Stimulated activated CD8-positive, alpha-beta memory T cell treated with anti-CD3 and anti-CD28 coated beads, Interleukin-2, amount 100 ng/mL, for 1 hour (primary cell): ENCODE measurements at places on chromosomes 12 and 14.

- no peak for DNase-seq
Observed at GRCh38 chr12:91982946-91983345, 162.7 kb downstream of the BTG1 start.

DNA sequence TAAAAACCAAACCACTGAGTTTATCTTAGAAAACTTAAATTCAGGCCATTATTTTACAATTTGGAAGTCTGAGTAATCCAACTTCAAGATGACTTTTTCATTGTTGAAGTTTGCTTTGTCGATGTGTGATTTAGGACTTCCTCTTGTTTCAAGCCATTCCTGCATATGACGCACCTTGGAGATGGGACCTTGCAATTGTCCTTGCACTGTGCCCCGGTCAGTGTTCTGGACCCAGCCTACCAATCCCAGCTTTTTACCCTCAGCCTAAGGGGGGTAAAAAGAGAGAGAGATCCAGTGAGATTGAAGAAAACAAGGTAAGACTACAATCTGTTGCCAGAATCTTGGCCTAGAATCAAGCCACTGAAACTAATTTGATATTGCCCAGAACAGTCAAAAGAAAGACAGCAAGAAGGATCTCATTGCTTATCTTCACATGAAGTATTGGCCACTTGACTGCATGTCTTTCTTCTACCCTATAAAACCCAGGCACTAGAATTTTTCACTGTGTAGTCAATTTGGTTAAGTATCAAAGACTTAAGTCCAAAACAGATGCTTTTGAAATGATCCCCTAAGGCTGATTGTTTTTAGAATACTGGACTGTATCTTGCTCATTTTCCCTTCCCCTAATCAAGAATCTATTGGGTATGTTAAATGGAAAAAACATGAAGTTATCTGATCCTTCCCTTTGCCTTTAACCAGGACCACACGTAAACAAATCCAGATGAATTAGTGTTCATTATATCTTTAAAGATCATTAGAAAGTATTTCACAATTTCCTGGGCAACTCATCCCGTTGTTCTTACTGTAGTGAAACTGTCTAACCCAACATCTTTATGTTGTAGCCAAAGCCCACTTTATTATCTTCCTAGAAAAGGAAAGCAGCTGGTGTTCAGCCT lies 2.4 kb upstream of the MLH3 start:
- no peak for DNase-seq

- DNase-seq, result no peak
Observed at GRCh38 chr12:84791444-84791843, 121.2 kb downstream of the SLC6A15 start.

DNA sequence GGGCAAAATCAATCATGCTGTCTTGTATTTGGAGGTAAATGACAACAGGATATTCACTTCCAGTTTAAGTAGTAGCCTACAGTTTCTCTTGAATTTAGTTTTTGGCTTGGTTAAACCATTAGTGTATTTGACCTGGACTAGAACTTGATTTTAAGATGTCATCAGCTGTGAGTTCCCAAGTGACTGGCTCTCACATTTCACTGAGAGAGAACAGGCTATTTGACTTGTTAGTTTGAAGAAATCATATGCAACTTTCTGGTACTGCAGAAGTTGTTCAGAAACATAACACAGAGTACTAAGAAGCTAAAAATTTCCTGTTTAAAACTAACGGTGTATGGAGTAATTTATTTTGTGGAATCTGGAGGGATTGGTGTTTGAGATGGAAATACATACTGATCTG lies 22.3 kb downstream of the MNAT1 start:
- DNase-seq, result no peak

- no peak for DNase-seq
Observed at GRCh38 chr14:74483321-74483720, 9.8 kb downstream of the NPC2 start.

GRCh38 chr12:108757856-108758255 lies 26.5 kb upstream of the CORO1C start:
- DNase-seq, result no peak

DNA sequence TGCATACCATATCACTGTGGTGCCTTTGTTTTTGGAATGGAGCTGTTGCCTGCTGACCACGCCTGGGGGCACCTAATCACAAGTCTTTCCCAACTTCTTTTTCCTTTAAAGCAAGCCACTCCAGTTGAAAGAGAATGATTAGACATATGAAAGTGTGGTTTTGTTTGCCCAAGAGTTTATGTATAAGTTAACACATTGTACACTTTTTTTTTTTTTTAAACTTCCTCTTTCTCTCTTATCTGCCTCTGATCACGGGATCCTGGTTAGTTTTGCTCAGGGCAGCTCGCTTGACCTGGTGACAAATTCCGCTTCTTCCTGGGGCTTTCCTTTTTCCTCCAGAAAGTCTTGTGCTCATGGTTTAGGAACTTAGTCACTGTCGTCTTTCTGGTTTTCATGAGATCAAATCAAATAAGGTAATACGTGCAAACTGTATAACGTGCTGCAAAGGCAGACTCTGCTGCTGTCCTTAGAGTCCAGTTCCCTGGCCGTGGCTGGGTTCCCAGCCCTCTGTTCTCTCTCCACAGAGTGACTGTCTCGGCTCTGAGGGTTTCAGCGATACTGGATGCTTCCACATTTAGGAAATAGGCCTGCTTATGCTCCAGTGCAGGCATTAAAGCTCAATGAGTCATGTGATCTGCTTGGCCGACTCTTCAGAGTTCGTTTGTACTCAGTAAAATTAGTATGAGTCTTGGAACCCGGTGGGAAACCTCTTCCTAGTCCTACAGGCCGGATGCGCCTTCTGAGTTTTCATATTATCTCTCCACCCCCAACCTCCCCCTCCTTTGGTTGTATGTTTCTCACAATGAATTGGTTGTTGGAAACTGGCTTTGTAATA lies 15.2 kb downstream of the RASSF3 start:
- DNase-seq, result no peak

- no peak for DNase-seq
Observed at GRCh38 chr12:80099259-80099658, at the start of gene OTOGL. Gene OTOGL (plus strand): TSS chr12:80099537. CDS start chr12:80209432, 109,895 bp downstream.

DNA sequence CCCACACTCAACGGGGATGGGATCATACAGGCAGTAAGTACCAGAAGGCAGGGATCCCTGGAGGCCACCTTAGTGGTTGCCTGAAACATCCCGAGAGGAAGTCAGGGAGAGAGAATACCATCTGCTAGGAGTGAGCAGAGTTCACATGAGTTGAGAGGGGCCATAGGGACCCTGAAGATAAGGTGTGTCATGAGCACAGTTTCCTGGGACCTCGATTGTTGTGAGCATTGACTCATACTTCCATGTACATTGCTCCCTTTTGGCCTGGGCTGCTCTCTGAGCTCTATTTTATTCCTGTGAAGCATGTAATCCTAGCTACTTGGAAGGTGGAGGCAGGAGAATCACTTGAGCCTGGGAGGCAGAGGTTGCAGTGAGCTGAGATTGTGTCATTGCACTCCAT lies 120.5 kb downstream of the TBC1D30 start:
- no peak for DNase-seq

DNA sequence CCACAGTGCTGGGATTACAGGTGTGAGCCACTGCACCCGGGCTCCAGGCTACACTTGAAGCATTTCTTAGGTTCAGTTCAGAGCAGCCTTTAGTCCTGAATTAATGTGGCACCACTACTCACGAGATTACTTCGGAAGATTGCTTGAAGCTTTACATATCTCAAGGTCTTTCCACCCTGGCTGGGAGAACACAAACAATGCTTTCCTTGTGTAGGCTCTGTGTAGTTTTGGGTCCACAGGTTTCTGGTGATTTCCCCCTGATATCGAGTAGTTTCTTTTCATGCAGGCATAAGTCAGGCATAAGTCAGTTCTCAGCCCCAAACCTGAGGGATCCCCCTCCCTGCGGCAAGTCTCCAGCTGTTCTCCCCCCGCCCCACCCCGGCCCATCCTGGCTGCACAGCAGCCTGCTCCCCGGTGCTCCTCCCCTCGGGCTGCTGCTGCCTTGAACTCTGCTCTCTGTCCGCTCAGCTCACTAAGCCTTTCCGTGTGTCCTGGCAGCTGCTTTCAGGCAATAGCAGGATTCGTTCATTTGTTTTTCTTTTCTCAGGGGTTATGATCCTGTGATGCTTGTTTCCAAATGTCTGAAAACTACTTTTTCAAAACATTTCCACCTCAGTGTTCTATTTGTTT lies 417.7 kb downstream of the TMEM121 start:
- no peak for DNase-seq

GRCh38 chr12:116551151-116551550 lies 8.0 kb upstream of the MAP1LC3B2 start:
- no peak for DNase-seq

DNA sequence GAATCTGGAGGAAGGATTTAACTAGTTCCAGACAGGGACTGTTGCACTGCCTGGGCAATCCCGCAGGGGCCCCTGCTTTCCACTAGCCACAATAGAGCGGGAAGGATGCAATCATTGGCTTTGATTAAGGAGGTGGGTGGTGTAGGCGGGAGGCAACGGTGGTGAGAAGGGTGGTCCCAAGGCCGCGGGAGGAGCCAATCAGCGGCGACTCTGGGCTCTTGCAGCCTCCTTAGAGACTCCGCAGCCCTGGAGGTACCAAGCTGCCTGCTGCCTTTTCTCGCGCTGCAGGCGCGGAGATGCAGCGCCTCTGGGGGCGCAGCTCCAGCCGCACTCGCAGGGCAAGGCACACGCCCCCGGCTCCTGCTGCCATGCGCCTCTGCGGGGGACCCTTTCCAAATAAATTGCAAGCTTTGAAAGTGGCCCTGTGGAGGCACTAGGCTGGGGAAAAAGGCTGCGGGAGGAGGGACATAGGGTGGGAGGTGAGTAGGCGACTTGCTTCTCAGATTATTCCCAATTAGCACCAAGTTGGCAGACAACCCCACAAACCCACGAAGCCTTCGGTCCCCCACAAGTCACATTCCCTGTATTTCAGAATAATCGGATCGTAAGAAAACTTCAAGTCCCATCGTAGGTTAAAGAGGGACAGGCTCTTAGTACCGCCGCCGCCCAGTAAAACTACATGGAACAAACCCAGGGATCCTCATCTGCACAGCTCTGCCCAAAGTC lies 858 bp upstream of the KCNA1 start:
- no peak for DNase-seq

DNA sequence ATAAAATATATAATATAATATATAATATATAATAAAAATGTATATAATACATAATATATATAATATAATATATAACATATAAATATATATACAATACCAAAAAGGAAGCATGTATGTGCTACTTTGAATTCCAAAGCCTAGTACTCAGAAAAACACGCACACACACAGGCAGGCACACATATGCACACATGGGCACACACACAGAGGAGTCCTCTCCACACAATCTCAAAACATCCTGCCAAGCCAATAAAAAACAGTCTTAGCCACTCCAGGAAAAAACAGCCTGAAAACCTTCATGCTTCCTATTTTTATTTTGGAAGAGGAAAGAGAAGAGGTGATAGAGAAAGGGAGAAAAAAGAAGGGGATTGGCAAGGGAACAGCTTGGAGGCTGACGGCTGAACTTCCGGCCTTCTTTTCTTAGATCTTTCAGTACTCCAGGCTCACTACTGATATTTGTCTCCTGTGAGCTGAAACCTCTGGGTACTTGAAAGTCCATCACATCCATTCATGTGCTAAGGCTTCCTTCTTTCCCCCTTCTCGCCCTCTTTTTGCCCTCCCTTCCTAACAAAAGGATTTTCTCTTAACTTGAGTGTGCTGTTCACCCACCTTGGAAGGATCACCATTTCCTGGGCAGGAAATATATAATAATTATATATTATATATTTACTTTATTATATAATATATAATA lies 394.2 kb downstream of the NUAK1 start:
- no peak for DNase-seq

DNA sequence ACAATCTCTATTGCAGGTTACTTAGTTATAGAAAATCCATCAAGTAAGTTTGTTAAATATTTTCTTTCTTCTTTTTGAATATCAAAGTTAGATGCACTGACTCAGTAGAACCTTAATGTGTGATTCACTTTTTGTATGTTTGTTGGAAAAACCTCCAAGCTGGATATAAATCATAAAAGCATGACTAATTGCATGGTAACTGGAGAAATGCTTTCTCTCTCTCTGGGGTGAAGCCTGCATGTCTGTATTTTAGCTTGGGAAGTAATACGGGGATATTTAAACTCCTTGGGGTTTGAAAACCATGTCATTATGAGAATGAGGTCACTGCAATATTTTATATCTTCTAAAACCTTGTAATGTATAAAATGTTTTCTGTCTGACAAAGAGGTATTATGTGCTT lies 58.6 kb upstream of the MYF6 start:
- no peak for DNase-seq

DNA sequence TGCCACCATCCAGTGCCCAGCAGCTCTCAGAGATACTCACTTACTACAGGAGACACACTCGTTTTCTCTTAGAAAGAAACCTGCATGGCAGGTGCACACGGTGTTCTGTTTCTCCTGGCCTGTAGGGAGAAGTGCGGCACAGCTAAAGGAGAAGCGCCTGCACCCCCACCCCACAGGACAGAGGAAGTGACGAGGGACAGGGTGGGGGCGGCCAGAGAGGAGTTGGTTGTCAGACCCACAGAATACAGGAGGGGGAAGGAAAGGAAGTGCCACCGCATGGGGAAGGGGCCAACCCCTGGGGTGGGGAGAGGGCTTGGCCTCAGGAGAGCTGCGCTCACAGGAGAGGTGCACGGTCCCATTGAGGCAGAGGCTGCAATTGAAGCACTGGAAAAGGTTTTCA lies 8.8 kb downstream of the TNFRSF1A start:
- no peak for DNase-seq

GRCh38 chr14:68268197-68268596 lies 448.6 kb downstream of the RAD51B start:
- DNase-seq, result no peak

DNA sequence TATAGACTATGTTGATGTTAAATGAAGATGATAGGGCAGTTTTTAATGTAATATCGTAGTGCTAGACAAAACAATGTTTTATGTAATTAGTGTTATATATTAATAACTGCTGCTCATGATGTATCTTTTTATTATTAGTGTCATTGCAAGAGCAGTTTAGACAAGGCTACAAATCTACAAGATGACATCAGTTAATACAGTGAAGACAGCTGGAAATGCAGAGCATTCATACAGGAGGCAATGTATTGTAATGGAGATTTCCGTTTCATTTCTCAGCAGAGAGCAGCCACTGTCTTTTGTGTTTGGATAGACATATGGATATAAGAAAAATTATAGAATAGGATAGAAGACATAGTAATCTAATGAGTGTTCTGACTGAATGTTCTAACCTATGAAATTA lies 178.0 kb downstream of the FOXG1 start:
- DNase-seq, result no peak

GRCh38 chr14:89267163-89267562 lies 149.9 kb downstream of the FOXN3 start:
- DNase-seq, result no peak

DNA sequence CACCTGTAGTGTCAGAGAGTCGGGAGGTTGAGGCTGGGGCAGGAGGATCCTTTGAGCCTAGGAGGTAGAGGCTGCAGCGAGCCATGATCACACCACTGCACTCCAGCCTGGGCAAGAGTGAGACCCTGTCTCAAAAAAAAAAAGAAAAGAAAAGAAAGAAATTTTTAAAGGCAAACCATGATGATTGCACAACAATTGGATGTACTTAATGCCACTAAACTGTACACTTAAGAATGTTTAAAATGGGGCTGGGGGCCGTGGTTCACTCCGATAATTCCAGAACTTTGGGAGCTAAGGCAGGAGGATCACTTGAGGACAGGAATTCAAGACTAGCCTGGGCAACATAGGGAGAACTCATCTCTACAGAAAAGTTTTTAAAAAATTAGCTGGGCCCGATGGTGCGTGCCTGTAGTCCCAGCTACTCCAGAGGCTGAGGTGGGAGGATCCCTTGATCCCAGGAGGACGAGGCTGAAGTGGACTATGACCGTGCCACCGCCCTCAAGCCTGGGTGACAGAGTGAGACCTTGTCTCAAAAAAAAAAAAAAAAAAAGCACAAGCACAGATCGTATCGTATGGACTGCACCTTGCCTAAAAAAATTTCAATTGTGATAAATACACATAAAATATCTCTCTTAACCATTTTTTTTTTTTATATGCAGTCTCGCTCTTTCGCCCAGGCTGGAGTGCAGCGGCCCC lies 32.7 kb downstream of the JAG2 start:
- DNase-seq, result no peak
